ENCODE measurements at places on chromosomes 3 and 15.
A peak's percentile ranks its signal among the peaks of the same experiment; 100 is the strongest.

DNA sequence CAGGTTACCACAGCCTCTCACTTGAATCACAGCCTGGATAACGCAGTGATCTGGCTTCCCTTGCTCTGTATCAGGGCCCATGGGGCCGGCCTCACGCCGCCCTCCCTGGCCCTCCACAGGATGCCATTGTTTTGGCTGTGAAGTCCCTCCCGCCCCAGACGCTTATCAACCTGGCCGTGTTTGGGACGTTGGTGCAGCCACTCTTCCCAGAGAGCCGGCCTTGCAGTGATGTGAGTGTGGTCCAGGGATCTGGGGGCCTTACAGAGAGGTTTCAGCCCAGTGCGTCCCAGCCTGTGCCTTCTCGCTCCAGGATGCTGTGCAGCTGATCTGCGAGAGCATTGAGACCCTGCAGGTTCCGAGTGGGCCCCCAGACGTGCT lies 6.6 kb downstream of the VWA5B2 start:
- no peak for DNase-seq

DNA sequence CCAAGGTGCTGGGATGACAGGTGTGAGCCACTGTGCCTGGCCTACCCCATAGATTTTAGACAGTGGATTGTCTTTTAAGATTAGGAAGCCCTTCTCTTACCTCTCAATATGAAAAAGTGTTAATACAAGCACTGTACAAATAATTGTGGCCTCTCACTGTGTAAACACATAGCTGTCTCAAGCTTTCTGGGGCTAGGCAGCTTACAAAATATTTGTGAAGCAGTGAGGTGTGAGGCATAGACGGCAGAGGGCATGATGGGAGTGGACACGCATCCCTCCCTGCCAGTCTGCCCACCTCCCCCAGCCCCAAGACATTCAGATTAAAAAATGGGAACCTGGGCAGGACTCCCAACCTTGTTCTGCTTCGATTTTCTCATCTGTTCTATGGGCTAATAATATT lies 34.6 kb downstream of the SQOR start:
- no peak for DNase-seq

DNA sequence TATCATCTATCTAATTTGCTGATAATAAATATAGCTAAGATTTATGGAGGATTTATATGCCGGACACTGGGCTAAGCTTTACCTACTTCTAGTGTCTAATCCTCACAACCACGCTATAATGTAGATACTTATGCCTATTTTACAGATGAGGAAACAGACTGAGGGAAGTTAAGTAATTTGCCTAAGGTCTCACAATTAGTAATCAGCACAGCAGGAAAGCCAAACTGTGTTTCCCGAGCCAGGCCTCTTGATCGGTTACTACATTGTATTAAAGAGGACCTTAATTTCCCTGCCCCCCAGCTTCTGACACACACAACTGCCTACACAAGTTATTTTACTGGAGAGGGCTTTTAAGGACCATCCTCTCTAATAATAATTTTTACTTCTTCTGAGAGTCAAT lies 40.9 kb downstream of the ONECUT1 start:
- no peak for DNase-seq

DNA sequence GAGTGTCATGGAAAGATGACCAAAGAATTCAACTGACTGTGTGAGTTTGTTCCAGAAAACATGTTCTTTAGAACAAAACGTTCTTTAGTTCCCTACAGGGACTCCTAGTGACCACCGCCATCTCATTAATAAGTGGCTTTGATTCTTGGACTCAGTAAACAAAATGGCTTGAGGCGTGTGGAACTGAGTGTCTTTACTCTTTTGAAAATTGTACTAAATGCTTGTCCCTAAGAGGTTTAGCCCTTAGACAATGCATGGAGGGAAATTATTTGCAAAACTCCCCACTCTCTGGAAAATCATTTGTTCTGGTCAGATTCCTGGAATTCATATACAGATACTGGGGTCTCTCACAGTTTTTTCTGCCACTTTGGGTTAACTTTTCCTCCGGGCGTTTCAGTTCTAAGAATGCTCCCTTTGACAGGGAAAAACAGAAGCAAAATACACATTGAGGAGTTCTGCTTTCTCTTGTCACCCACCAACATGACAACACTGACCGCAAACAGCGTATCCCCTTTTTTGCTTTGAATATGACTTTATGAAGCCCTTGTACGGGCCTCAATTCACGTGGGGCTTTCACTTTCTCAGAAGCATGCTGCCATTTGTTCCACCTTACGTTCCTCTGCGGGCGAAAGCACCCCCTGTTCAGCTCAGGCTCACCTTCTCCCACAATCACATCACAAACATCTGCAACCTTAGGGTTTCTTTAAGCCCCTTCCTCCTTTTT lies 15.3 kb upstream of the NRROS start:
- DNase-seq: peak; percentile 27

DNA sequence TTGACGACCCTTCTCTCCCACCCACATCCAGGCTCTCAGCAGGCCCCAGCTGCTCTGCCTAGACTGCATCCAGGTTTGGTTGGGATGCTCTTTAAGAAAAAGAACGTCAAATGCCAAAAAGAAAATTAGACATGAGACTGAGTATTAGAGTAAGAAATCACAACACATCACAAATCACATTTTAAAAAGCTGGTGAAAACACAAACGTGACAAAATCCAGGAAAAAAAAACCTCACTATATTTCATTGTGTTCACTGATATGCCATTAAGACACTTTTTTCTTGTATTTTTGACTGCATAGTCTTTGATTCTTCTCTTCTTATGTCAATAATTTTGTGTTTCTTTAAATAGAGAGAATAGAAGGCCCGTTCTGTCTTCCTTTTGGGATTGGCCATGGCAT lies 243.7 kb downstream of the TLE3 start:
- no peak for DNase-seq

DNA sequence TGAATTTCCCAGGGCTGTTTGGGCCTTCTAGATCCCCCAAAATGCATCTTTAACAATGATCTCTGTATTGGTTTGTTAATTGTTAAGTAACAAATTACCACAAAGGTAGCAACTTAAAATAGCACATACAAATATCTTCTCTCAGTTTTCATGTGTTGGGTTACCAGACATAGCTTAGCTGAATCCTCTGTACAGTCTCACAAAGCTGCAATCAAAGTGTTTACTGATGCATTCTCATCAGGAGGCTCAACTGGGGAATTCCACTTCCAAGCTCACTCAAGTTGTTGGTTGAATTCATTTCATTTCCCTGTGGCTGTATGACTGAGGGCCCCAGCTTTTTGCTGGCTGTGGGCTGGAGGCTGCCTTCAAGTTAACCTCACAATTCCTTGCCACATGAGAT lies 297.6 kb downstream of the RPLP1 start:
- DNase-seq: no peak

- DNase-seq: no peak
Measured at GRCh38 chr3:113210604-113211329, 590 bp upstream of the BOC start.

GRCh38 chr3:144433006-144433405 lies 461.4 kb downstream of the DIPK2A start:
- no peak for DNase-seq

GRCh38 chr3:105101603-105102002 lies 265.1 kb upstream of the ALCAM start:
- DNase-seq: no peak
